ENCODE measurements at places on chromosomes 1 and 21.

DNA sequence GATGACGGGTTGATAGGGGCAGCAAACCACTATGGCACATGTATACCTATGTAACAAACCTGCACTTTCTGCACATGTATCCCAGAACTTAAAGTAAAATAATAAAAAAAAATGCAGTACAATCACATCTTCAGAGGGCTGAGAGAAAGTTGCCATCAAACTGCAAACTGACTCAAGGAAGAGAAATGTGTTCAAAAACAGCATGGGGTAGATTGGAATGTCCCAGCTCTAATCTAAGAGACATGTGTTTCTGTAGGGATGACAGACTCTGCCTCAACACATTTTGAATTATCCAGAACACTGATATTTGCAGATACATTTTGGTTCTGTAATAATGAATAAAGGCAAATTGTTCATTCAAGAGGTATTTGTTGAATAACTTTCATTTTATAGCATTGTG is 171.2 kb upstream of the RUNX1 start:
- DNase-seq = no peak

GRCh38 chr21:27369978-27370571 is 403.2 kb upstream of the ADAMTS5 start:
- no peak for DNase-seq

DNA sequence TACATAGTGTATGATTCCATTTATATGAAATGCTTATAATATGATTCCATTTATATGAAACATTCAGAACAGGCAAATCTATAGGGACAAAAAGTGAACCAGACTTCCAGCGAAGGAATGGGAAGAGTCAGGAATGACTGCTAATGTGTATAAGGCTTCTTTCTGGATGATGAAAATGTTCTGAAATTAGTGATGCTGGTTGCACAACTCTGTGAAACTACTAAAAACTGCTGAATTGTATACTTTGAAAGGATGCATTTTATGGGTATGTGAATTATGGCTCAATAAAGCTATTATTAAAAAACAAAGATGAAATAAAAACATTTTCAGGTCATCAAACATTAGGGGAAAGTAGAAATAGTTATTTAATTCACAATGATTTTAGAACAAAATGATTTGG is 14.1 kb upstream of the IL24 start:
- DNase-seq = no peak

DNA sequence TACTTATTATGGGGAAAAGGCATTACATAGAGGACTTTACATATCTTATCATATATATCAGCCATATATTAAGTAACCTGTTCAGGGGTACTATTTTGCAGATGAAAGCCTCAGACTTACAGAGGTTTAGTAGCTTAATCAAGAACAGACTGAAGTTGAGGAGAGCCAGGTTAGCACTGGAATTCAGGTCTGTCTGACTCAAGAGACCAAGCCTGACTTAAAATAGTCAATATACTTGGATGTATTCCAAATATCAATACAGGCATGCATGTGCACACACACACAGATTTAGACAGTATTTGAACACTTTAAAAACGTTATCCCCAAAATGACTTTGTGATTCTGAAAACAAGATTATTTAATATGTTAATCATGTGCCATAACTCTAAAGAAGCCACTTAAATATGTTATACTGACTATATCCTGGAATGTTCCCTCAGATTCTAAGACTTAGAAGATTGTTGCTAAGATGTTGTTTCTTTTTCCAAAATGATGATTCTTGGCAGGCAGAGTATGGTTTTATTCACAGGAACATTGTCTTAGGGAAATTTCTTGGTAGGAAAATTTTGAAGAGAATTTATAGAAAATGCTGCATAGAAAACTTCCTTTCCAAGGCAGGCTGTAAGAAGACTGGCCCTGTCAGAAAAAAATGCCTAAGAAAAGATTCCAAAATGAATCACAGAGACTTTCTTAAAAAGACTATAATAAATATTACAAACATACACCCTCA is 61.6 kb downstream of the ADAMTS1 start:
- DNase-seq = no peak

GRCh38 chr1:25715888-25716287 is 84.1 kb upstream of the SELENON start:
- DNase-seq = no peak
